ENCODE measurements at places on chromosomes 4 and X.

GRCh38 chr4:168978001-168978700, 31.9 kb downstream of the CBR4 start:
- no peak for DNase-seq

GRCh38 chrX:1392376-1393068, 609 bp upstream of the SLC25A6 start:
- no peak for DNase-seq

DNA sequence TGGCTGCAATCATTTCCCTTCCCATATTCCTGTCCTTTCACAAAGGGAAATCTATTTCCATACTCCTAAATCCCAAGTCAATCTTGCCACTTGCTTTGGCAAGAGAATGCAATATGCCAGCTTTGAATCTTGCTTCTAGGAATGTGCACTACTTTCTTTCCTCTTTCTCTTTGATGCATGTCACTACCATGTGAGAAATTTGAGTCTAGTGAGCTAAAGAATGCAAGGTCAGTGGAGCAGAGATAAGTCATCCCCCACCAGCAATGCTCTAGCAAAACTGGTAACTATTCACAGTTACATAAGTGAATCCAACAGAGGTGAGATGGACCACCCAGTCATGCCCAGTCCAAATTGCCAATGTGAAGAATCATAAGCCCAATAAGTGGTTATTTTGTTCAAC, 910.4 kb downstream of the RAB28 start:
- DNase-seq: no peak

- DNase-seq: no peak
These were observed 131.9 kb downstream of the ATOH1 start for GRCh38 chr4:93960450-93960849.

DNA sequence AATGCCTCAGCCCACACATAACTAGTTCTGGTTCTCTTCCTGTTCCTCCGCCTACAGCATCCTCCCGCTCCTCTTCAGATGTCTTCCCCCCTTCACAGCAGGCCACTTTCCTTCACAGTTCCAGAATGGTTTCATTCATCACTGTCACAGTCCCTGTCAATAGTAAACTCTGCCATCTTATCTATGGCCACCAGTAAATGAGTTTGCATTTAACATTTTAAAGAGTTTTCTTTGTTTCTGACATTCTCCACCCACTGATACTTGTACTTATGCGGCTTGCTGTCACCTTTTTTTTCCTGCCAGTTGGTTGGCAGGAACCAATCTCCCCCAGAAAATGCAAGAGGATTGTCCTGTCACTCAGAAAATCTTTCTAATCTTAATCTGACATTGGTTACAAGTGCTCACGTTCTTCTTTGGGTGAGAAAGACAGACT, 114.1 kb downstream of the GLUD2 start:
- DNase-seq: no peak

GRCh38 chr4:128811571-128812441, 2.3 kb downstream of the JADE1 start:
- DNase-seq: peak; percentile 34

GRCh38 chr4:37662251-37662650, 23.9 kb downstream of the RELL1 start:
- no peak for DNase-seq

- no peak for DNase-seq
These were observed 68.8 kb upstream of the BCOR start for GRCh38 chrX:40166582-40166981.

GRCh38 chr4:67083496-67083895, 461.8 kb downstream of the CENPC start:
- no peak for DNase-seq

GRCh38 chr4:41839916-41840854, 91.7 kb upstream of the PHOX2B start:
- no peak for DNase-seq
